Colonic mucosa (tissue), 4 donors: ENCODE measurements at places on chromosomes 16 and 17. TPM values are rescaled to one million over a fixed set of nuclear protein-coding genes. Genes with fewer than 3 reads are reported as not detected.

GRCh38 chr17:40443988-40444899, 994 bp downstream of the IGFBP4 start:
- no peaks in the 10 kb centered on the region for H3K36me3 ChIP-seq
- DNase-seq, result peak; percentile 49
- H3K27ac ChIP-seq, result peak overlapping the region; percentile 78
- no peaks in the 10 kb centered on the region for H3K27me3 ChIP-seq

- no peak overlapping the region for H3K27ac ChIP-seq
- no peaks in the 10 kb centered on the region for H3K4me1 ChIP-seq
- no peak overlapping the region for H3K4me3 ChIP-seq
- H3K36me3 ChIP-seq, result no peaks in the 10 kb centered on the region
- DNase-seq, result no peak
- no peaks in the 10 kb centered on the region for H3K27me3 ChIP-seq
Measured at GRCh38 chr16:35642322-35642835, 2183.0 kb downstream of the TP53TG3F start.

DNA sequence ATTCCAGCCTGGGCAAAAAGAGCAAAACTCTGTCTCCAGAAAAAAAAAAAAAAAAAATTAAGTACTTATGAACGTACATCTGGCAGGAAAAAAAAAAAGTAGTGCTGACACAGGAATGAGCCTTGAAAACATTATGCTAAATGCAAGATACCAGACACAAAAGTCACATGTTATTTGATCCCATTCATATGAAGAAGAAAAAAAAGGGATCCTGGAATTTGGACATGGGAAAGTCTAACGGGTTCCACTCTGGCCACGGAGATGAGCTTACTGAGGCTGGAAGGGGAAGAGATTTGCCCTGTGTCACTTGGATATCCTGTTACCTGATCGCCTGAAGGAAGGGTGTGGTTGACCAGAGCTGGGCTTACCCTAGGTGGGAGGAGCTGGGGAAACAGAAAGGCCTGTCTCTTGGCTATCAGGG, 251.9 kb downstream of the PARN start:
- H3K36me3 ChIP-seq, result no peaks in the 10 kb centered on the region
- H3K27ac ChIP-seq, result no peak overlapping the region
- DNase-seq, result no peak
- no peaks in the 10 kb centered on the region for H3K4me1 ChIP-seq
- no peaks in the 10 kb centered on the region for H3K27me3 ChIP-seq

DNA sequence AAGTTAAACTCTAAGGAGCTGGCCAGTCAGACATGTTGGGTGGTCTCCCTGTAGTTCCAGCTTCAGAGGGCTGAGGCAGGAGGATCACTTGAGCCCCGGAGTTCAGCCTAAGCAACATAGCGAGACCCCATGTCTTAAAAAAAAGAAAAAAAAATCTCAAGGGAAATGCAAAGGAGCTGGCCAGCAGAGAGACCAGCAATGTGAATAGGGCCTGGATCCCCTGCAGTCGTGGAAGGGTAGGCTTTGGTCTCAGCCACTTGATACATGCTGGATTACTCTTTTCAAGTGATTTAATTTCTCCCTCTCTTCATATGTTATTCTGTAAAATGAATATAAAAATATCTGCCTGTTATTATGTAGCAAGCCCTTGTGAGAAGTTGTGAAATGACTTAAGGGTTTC, 207.7 kb downstream of the SPECC1 start:
- no peaks in the 10 kb centered on the region for H3K4me1 ChIP-seq
- no peak for DNase-seq
- H3K36me3 ChIP-seq, result no peaks in the 10 kb centered on the region
- H3K27me3 ChIP-seq, result no peaks in the 10 kb centered on the region
- no peak overlapping the region for H3K4me3 ChIP-seq

GRCh38 chr16:11852092-11852809, 909 bp upstream of the RSL1D1 start:
- no peaks in the 10 kb centered on the region for H3K36me3 ChIP-seq
- peaks cover 9% of the 10 kb centered on the region for H3K4me1 ChIP-seq
- peak overlapping the region; percentile 71 for H3K27ac ChIP-seq
- no peak for DNase-seq
- H3K4me3 ChIP-seq, result peak overlapping the region; percentile 89
- H3K27me3 ChIP-seq, result no peaks in the 10 kb centered on the region

GRCh38 chr16:56481468-56482122, 30.2 kb downstream of the OGFOD1 start:
- no peak for DNase-seq
- peaks cover 4% of the 10 kb centered on the region for H3K36me3 ChIP-seq
- no peak overlapping the region for H3K27ac ChIP-seq
- no peaks in the 10 kb centered on the region for H3K4me1 ChIP-seq
- H3K4me3 ChIP-seq, result no peak overlapping the region

GRCh38 chr16:3830625-3831254, 49.8 kb downstream of the CREBBP start:
- DNase-seq, result no peak
- no peaks in the 10 kb centered on the region for H3K27me3 ChIP-seq
- H3K36me3 ChIP-seq, result no peaks in the 10 kb centered on the region

- no peaks in the 10 kb centered on the region for H3K27me3 ChIP-seq
- no peak overlapping the region for H3K4me3 ChIP-seq
- peaks cover 6% of the 10 kb centered on the region for H3K4me1 ChIP-seq
- no peak overlapping the region for H3K27ac ChIP-seq
Measured at GRCh38 chr16:67235816-67236562, 9.1 kb downstream of the TMEM208 start.

Gene CDR2
- total RNA-seq, result 31.5 TPM

DNA sequence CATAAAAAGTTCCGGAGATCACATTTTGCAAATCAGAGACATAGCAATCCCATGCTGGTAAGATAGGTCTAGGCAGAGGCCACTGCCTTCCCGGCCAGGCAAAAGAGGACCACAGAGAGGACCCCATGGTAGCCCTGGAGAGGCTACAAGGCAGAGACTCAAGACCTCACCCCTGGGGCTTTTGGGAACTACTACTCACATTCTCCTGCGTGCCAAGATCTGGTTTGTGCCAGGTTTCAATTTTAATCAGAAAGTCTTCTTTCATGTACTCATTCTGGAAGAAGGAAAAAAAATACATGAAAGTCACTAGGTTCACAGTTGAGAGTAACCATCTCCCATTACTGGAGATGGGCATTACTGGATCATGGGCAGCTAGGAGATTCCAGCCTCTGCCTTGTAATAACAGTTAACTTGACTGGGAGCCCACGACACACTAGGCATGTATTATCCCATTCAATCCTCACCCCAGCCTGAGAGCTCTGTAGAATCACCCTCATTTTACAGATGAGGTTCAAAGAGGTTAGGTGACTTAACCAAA, 21.2 kb downstream of the PITPNA start:
- peaks cover 16% of the 10 kb centered on the region for H3K36me3 ChIP-seq
- H3K27ac ChIP-seq, result no peak overlapping the region
- no peak overlapping the region for H3K4me3 ChIP-seq

Gene RCVRN
- not detected for total RNA-seq

DNA sequence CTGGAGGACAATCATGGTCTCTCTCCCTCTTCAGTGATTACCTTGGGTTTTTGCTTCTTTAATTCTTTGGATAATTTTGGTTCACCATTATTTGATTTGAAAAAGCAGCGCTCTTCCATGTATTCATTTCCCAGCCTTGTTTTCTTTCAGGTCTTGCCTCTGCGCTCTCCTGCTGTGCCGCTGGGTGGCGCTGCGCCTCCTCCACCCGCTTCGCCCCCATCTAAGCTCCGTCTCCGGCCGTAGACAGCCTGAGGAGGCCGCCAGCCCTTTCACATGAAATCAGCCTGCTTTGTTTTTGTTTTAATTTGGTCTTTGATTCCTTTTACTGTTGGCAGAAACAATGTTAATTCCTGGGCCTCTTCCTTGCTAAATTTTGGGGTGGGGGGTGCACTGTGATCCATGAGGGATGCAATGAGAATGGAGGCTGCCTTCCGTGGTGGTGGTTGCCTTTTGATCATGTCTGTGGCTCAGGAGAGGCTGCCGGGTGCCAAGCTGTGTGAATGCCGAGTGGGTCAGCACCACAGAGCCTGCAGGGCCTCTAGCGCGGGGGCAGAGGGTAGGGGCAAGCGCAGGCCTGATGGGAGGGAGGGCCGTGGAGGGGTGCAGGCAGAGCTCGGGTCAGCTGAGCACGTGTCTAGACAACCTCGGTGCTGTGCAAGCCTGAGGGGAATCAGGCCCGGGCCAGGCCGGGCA, 64.1 kb downstream of the PLD6 start:
- no peaks in the 10 kb centered on the region for H3K4me1 ChIP-seq
- no peak overlapping the region for H3K4me3 ChIP-seq
- no peak for DNase-seq

- no peaks in the 10 kb centered on the region for H3K4me1 ChIP-seq
- H3K27me3 ChIP-seq, result no peaks in the 10 kb centered on the region
- no peak for DNase-seq
- no peaks in the 10 kb centered on the region for H3K36me3 ChIP-seq
- H3K4me3 ChIP-seq, result no peak overlapping the region
- H3K27ac ChIP-seq, result no peak overlapping the region
Measured at GRCh38 chr16:81296631-81297030, 18.1 kb upstream of the GAN start.

DNA sequence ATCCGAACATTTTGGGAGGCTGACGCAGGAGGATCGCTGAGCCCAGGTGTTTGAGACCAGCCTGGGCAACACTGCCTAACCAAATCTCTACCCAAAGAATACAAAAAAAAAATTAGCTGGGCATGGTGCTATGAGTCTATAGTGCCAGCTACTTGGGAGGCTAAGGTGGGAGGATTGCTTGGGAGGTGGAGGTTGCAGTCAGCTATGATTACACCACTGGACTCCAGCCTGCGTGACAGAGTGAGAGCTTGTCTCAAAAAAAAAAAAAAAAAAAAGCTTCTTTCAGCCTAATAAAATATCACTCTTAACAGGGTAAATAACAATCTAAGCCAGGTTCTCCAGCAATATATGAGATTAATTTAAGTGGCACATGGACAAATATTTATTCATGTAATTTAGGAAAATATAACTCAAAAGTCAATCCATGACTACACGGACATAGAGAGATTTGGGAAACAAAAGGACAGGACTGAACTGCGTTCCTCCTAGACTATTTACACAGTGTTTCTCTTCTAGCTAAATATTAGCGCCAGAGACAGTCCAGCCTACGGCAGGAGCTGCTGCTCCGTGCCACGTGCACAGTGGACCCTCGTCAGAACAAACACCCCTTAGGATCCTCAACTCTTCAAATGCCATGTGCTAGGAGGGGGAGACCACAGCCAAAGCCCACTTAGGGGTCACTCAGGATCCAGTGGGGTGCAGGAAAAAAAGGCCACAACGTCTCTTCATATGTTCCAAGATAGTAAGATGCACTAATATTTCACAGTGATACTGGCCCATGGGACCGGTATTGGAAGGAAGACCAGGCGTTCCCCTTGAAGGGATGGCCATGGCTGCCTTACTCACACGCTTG, 8.7 kb downstream of the USP36 start:
- no peaks in the 10 kb centered on the region for H3K27me3 ChIP-seq
- DNase-seq, result no peak
- H3K36me3 ChIP-seq, result peaks cover 13% of the 10 kb centered on the region
- H3K27ac ChIP-seq, result no peak overlapping the region
- no peak overlapping the region for H3K4me3 ChIP-seq
- no peaks in the 10 kb centered on the region for H3K4me1 ChIP-seq

GRCh38 chr16:78648517-78648916, 549.1 kb downstream of the WWOX start:
- H3K4me1 ChIP-seq, result no peaks in the 10 kb centered on the region
- no peak overlapping the region for H3K27ac ChIP-seq
- no peak for DNase-seq
- no peaks in the 10 kb centered on the region for H3K27me3 ChIP-seq

Gene KRTAP1-5
- not detected for total RNA-seq

Gene KIF2B
- not detected for total RNA-seq

- H3K27ac ChIP-seq, result no peak overlapping the region
- no peak overlapping the region for H3K4me3 ChIP-seq
- H3K27me3 ChIP-seq, result no peaks in the 10 kb centered on the region
- no peaks in the 10 kb centered on the region for H3K4me1 ChIP-seq
Measured at GRCh38 chr16:56279132-56279531, 87.8 kb downstream of the GNAO1 start.

- no peaks in the 10 kb centered on the region for H3K4me1 ChIP-seq
- no peak overlapping the region for H3K4me3 ChIP-seq
- H3K27me3 ChIP-seq, result no peaks in the 10 kb centered on the region
- no peak for DNase-seq
Measured at GRCh38 chr17:30296499-30297080, 4.8 kb upstream of the BLMH start.

GRCh38 chr16:88484505-88485365, 31.7 kb downstream of the ZFPM1 start:
- no peaks in the 10 kb centered on the region for H3K27me3 ChIP-seq
- no peaks in the 10 kb centered on the region for H3K36me3 ChIP-seq
- no peak overlapping the region for H3K27ac ChIP-seq
- H3K4me3 ChIP-seq, result no peak overlapping the region

GRCh38 chr17:74623693-74624093, at the start of gene CD300E:
Gene CD300E (minus strand): TSS chr17:74623738. CDS start chr17:74623621, 117 bp downstream.
- no peak for DNase-seq
- H3K4me1 ChIP-seq, result no peaks in the 10 kb centered on the region
- no peaks in the 10 kb centered on the region for H3K36me3 ChIP-seq
- H3K27ac ChIP-seq, result no peak within 1 kb of the TSS
- H3K4me3 ChIP-seq, result no peak within 1 kb of the TSS
- no peaks in the 10 kb centered on the region for H3K27me3 ChIP-seq

DNA sequence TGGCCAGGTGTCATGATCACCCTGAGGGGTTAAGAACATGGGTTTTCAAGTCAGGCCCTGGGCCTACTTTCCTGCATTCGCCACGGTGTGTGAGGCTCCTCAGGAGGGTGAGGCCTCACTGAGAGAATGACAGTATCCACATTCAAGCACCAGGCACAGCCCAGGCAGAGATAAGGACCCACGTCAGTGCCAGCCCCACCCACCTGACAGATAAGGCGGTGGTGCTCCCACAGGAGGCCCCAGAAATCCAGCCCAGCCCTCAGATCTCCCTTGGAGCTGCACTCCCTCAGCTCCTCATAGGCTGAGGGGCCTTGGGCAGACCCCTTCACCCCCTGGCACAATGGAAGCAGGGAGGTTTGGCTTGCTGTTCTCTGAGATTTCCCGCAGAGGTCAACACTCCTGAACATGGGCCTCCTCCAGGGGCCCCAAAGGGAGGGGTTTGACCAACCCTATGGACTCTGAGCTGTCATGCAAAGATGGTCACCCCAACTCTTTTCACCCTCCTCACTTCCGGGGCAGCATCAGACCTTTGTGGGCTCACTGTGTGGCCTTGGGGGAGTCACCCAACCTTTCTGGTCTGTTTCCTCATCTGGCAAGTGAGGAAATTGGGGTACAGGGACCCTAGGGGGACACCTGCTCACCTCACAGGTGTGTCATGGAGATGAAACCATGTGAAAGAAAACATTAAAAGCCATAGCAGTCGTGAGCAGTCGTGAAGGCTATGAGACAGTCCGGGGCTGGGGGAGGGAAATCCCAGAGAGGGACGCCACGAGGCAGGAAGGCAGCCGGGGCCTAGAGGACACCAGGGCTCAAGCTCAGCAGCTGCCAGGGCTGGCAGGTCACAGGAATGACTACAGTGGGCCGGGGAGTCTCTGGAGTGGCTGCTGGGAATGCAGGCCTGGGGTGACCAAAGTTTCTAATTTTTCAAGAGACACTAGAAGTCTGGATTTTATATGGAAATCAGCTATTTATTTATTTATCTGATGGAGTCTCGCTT, 15.4 kb downstream of the PLLP start:
- no peaks in the 10 kb centered on the region for H3K27me3 ChIP-seq
- peak; percentile 91 for DNase-seq
- H3K36me3 ChIP-seq, result no peaks in the 10 kb centered on the region
- H3K27ac ChIP-seq, result peak overlapping the region; percentile 28
- no peak overlapping the region for H3K4me3 ChIP-seq
